ENCODE measurements at places on chromosomes 6 and 20.

DNA sequence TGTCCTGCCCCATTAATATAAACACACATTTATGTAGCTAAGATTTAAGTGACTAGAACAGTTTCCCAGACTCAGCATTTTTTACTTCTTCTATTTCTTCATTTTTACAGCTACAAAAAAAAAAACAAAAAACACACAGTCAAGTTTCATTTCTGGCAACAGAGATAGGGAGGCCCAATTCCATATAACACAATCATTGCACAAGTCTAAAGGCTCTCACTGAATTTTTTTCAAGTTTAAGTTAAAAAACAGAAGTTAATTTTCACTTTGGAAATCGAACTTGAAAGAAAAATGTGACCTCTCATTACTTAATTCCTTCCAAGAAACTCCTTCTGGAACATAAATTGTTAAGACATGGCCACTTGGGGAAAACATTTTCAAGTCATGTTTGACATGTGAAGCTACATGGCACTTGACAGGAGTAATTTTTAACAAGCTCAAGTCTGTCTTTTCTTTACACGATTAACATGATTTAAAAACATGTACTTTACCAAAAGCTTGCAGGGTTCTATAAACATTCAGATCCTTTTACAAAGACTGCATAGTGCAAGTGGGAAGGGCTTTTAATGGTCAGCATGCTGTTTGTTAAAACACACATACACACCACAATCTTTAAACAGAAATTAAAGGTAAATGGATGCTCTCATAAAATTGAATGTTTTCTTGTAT is 100.1 kb upstream of the CCDC28A start:
- H3K36me3 ChIP-seq, result no peaks in the 10 kb centered on the region
- H3K27ac ChIP-seq, result no peak overlapping the region
- H3K4me1 ChIP-seq, result no peaks in the 10 kb centered on the region
- no peak overlapping the region for H3K4me3 ChIP-seq
- no peak for DNase-seq
- peaks cover 23% of the 10 kb centered on the region for H3K27me3 ChIP-seq

GRCh38 chr6:84346372-84346771 is 118.9 kb upstream of the CEP162 start:
- H3K27me3 ChIP-seq, result no peaks in the 10 kb centered on the region
- no peak overlapping the region for H3K27ac ChIP-seq
- no peaks in the 10 kb centered on the region for H3K36me3 ChIP-seq
- H3K4me3 ChIP-seq, result no peak overlapping the region

DNA sequence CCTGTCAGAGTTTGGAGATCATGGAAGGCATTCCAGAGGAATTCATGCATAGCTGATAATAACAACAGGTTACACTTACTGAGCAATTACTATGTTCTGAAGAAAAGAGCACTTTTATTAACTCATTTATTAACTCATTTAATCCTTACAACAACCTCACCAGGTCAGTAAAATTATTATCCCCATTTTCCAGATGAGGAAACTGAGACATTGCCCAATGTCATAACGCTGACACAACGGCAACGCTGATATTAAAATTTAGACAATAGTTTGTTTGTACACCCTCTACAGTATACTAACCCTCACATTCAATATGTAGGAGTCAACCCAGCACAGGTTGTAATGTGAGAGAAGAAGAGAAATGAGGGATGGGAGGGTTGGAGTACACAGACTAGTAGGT is 105.0 kb downstream of the RNGTT start:
- H3K4me3 ChIP-seq, result no peak overlapping the region
- peaks cover 7% of the 10 kb centered on the region for H3K36me3 ChIP-seq
- no peaks in the 10 kb centered on the region for H3K27me3 ChIP-seq
- no peaks in the 10 kb centered on the region for H3K4me1 ChIP-seq

- H3K4me1 ChIP-seq, result peaks cover 26% of the 10 kb centered on the region
- H3K27ac ChIP-seq, result peak overlapping the region; percentile 50
- peaks cover 87% of the 10 kb centered on the region for H3K36me3 ChIP-seq
- DNase-seq, result no peak
These were observed 16.8 kb downstream of the CASS4 start for GRCh38 chr20:56428881-56429280.

- no peak for DNase-seq
- no peak overlapping the region for H3K27ac ChIP-seq
- no peaks in the 10 kb centered on the region for H3K27me3 ChIP-seq
- no peaks in the 10 kb centered on the region for H3K36me3 ChIP-seq
These were observed 170.0 kb upstream of the ZNF184 start for GRCh38 chr6:27642744-27643456.

DNA sequence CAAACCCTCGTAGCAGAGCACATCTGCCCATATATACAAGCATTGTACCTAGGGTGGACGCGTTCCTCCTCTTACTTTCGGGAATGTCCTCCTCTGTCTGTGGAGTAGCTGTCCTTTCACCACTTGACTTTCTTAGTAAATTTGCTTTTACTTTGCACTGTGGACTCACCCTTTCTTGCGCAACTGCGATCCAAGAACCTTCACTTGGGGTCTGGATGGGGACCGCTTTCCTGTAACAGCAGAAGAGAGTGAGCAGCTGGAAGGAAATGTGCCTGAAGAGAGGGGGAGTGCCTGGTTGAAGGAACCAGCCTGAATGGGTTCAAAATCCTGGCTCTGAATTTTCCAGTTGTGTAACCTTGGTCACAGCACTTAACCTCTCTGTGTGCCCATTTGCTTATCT is 40.1 kb upstream of the PMEPA1 start:
- no peaks in the 10 kb centered on the region for H3K36me3 ChIP-seq
- H3K4me3 ChIP-seq, result no peak overlapping the region
- DNase-seq, result no peak
- peaks cover 5% of the 10 kb centered on the region for H3K27me3 ChIP-seq
- no peak overlapping the region for H3K27ac ChIP-seq

DNA sequence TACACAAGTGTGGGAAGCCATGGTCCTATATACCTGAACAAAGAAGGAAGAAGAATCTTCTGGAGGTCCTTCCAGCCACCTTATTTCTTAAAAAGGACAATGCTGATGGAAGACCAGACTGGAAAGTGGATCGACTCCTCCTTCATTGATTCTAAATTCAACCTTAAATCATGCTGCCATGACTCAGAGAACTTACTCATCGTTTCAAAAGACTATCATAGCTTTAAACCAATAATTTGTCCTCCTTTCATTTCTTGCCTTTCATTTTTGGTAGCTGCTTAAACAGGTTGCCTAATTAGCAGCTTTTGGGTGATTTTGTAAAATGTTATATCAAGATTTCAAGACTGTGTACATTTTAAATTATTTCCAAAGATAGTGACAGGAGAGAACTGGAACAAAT is 60.8 kb downstream of the RTN4IP1 start:
- H3K36me3 ChIP-seq, result peaks cover 5% of the 10 kb centered on the region
- no peaks in the 10 kb centered on the region for H3K27me3 ChIP-seq
- H3K4me3 ChIP-seq, result no peak overlapping the region
- H3K27ac ChIP-seq, result no peak overlapping the region
